Nephron progenitor cell (in vitro differentiated cells): ENCODE measurements at places on chromosomes 13 and 19.

DNA sequence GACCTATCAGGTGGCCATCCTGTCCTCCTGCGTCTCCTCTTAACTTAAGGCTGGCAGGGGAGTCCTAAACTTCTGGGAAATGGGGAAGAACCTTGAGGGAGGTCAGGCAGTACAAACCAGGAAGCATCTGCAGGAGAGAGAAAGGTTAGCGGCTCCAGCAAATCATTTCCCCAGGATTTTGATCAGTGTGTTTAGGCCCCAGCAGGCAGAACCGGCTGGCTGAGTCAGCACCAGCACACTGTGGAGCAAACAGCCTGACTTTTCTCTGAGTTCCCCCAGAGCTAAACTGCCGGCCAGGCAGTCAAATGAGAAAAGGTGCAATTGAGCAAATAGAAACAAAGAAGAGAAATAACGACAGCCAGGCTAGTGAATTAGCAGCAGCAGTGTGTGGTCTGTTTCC lies 46.7 kb upstream of the MEDAG start:
- H3K27ac ChIP-seq, result peak overlapping the region; percentile 56
- H3K27me3 ChIP-seq, result peaks cover 32% of the 10 kb centered on the region
- H3K36me3 ChIP-seq, result no peaks in the 10 kb centered on the region
- H3K4me3 ChIP-seq, result no peak overlapping the region
- peaks cover 66% of the 10 kb centered on the region for H3K4me1 ChIP-seq

DNA sequence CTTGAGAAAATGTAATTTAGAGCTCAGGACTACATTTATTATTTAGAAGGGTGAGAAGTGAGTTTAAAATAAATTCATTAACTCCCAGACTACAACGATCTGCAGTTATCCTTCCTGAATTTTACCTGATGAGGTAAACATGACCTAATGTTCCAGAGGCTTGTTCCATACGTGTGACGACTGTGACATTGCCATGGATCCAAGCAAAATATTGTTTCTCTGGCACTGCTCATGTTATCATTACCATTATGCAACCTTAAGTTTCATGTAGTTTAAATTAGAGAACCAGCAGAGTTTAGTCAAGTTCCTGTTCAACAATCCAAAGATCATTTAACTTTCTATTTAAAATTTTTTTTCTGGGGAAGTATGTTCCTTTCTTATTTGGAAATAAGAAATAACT lies 279.6 kb downstream of the KLF5 start:
- H3K4me1 ChIP-seq, result no peaks in the 10 kb centered on the region
- H3K27me3 ChIP-seq, result peaks cover 5% of the 10 kb centered on the region

GRCh38 chr13:31073859-31074718 lies 87.6 kb downstream of the HSPH1 start:
- peaks cover 21% of the 10 kb centered on the region for H3K4me1 ChIP-seq
- H3K27ac ChIP-seq, result peak overlapping the region; percentile 63
- H3K27me3 ChIP-seq, result peaks cover 2% of the 10 kb centered on the region
- H3K4me3 ChIP-seq, result peak overlapping the region; percentile 4
- no peak for DNase-seq
- H3K36me3 ChIP-seq, result no peaks in the 10 kb centered on the region

DNA sequence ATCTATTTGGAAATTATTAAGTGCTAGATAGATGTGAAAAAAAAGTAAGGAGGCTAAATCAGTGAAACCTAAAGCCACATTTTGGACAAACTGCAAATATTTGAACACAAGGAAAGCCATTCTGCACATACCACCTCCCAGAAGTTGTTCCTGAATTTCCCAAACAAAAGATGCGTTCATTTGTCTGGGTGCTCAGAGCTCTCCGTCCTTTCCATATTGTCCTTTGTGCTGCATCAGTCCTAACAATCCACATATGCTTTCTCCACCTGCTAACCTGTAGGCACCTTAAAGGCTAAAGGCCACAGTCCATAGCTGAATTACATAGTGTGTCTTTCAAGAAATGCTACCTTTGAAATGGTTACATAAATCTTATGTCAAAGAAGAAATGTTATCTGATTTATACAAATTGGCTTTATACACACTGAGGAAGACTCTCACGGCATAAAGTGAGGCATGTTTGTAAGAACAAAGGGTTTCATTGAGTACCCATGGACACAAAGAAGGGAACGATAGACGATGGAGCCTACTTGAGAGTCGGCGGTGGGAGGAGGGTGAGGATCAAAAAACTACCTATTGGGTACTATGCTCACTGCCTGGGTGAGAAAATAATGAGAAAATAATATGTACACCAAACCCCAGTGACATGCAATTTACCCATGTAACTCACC lies 182.0 kb downstream of the RGCC start:
- peaks cover 7% of the 10 kb centered on the region for H3K36me3 ChIP-seq
- DNase-seq, result no peak
- H3K4me3 ChIP-seq, result no peak overlapping the region
- peaks cover 5% of the 10 kb centered on the region for H3K27me3 ChIP-seq
- H3K27ac ChIP-seq, result peak overlapping the region; percentile 37
- peaks cover 58% of the 10 kb centered on the region for H3K4me1 ChIP-seq

DNA sequence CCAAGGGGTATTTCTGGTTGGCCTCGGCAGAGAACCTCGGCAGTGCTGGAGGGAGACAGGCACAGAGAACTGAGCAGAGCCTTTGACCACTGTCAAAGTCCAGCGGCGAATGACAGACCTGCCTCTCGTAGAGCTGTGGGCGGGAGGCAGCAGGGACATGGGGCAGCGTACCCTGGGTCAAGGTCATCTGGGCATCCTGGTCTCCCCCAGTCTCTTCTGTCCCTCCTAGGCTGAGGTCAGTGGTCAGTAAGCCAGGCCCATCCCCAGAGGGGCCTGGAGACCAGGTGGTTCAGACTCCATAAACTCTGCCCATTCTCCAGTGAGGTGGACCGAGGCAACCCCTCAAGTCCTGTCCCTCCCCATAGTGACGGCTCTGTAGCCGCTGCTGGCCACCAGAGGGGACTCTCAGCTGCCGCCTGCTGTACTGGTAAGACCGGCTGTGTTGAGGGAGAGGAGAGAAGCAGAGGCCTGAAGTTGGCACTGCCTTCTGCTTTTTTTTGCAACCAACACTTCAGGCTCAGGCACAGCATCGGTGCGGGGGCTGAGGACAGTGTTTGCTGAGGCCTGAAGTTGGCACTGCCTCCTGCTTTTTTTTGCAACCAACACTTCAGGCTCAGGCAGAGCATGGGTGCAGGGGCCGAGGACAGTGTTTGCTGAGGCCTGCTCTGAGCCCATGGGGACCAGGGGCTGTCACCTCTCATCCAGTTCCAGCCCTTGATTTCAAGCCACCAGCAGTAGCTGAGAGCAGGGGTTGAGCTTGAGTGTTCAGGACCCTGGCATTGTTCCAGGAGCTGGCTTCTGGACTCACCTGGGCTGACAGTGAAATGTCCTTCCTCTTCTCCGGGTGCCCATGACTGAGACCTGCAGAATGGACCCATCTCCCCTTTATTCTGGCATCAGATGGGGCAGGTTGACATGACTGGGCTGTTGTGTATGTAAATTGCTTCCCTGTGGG lies at the start of gene PGLYRP2:
Gene PGLYRP2 (minus strand): TSS at position 111 of the 955 bp plus-strand sequence. CDS start 130 bp downstream, outside the sequence.
- H3K27me3 ChIP-seq, result peaks cover 4% of the 10 kb centered on the region
- DNase-seq, result no peak
- no peaks in the 10 kb centered on the region for H3K4me1 ChIP-seq
- no peaks in the 10 kb centered on the region for H3K36me3 ChIP-seq

DNA sequence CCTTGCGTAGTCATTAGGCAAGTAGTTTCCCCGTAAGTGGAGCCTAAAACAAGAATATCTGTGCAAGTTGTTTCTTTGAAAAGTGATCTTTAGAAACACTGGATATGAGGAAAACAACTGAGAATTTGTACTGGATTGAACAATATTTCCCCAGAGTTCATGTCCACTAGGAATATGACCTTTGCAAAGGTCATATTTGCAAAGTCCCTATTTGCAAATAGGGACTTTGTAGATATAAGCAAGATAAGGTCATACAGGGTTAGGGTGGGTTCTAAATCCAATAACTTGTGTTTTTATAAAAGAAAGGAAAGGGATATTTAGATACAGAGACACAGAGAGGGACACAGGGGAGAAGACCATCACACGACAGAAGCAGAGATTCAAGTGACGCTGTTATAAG lies 489.2 kb upstream of the ATXN8OS start:
- no peak overlapping the region for H3K4me3 ChIP-seq
- H3K36me3 ChIP-seq, result no peaks in the 10 kb centered on the region
- H3K27me3 ChIP-seq, result no peaks in the 10 kb centered on the region
- no peaks in the 10 kb centered on the region for H3K4me1 ChIP-seq
- H3K27ac ChIP-seq, result no peak overlapping the region
